ENCODE measurements at places on chromosomes 5 and 9.

DNA sequence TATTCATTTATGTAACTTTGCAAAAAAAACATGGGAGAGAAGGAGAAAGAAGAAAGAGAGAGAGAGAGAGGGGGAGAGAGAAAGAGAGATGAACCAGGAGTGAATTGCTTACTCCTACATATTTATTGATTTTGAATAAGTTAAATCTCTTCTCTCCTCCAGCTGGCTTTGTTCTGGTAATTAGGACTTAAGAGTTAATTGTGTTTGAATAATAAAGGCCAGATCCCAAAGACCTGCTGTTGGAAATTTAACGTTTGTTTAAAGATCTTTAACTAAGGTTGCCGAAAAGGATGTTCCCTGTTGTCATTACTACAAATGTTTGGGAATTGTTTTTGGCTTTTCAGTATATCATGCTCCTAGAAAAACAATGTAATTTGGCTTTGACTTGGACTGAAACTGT lies 473.0 kb downstream of the TUSC1 start:
- DNase-seq, result no peak

- DNase-seq, result no peak
Measured at GRCh38 chr9:88567870-88568269, 32.9 kb downstream of the NXNL2 start.

DNA sequence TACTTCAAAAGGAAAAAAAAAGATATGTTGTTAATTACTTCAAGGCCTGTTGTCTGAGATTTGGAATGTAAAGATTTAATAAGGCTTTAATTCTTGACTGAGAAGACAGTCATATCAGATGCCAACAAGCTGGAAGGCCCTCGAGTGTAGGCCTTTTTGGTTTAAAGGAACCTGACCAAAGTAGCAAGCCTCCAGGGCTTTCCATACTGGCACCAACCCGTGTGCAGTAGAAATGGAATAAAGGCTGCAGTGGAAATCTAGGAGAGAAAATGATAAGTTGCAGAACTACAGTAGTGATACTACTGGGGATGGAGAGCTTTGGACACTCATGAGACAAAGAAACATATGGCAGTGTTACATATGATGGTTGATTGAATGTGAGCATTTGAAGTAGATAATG lies 358.0 kb downstream of the TAF11L14 start:
- no peak for DNase-seq

DNA sequence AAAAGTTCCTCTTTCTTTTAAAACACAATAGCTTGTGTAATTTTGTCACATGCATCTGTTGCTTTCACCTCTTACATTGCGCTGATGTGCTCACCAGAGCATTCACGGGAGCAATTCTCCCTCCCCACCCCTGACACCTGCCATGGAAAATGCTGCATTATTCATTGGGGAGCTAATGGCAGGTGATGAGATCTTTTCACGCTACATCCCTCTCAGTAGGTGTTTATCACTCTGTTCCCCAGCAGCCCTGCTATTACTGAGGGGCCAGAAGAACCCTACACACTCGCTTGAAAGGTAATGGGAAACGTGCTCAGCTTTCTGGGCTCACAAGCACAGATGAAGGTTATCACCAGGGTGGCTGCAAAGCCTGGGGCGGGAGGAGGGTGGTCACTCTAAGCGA lies 398.0 kb downstream of the PSAT1 start:
- no peak for DNase-seq

GRCh38 chr9:6901180-6901579 lies 143.4 kb downstream of the KDM4C start:
- no peak for DNase-seq

DNA sequence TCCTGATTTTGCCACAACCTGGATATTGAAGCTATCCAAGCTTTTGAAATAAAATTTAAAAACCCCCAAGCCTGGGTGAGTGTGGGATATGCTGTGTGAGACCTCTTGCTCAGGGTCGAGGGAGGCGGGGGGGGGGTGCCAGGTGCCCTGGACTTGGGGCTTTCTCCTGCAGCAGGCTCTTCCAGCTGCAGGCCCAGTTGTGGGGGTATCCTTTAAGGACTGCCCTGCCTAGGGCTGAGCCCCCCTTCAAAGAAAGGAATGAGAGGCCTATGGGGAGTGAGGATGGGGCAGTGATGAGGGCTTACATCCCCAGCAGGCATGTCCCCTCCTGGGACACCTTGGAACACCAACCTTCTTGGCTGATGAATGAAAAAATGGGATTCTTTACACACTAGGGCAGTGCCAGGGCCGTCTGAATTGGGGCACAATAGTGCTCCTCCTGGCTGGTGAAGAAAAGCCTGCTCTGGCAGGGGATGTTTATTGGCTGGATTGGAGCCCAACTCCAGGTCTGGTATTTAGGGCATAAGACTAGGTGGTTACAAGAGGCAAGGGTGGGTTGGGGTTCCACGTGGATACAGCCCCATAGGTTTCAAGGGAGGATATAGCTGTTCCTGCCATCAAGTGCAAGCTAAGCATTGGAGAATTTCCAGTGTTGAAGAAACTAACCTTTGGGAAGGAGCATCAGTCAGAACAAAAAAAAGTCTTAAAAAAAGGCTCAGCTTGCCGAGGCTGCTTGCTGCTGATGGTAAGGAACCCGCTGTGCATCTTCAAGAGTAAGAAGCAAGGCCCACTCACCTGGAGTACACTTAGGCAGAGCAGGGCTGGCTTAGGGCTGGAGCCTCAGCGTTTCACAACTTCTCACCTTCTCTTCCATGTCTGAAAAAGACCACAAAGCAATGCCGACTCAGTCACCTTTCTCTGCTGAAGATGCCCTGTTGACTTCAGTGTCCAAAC lies 7.0 kb downstream of the HNRNPAB start:
- no peak for DNase-seq

- no peak for DNase-seq
Measured at GRCh38 chr5:172002840-172003512, 3.5 kb downstream of the FBXW11 start.

- DNase-seq, result no peak
Measured at GRCh38 chr5:73822989-73823339, 197.0 kb downstream of the ARHGEF28 start.

GRCh38 chr9:110952540-110952859 lies 85.8 kb downstream of the LPAR1 start:
- DNase-seq, result no peak

GRCh38 chr9:89432986-89433530 lies 64.9 kb downstream of the SEMA4D start:
- DNase-seq, result no peak

- no peak for DNase-seq
Measured at GRCh38 chr5:181187500-181188213, 17.3 kb downstream of the TRIM7 start.

GRCh38 chr5:20470997-20471396 lies 483.0 kb upstream of the CDH18 start:
- DNase-seq, result no peak

DNA sequence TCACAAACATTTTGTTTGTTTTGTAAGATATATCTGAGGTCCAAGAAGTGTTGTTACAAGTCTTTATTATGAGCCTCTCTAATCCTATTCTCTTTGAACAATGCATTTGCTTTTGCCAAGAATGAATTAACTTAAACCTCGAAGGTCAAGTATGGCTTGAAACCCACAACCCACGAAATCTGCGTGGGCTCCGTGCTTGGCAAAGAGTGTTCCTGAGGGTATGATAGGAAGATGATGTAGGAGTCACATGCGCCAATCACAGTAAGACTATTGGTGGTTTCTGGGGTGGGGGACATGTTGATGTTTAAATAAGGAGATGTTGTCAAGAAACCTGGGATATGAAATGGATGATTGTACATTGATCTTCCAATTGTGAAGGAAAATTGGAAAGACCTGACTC lies 330.8 kb upstream of the RFX3 start:
- DNase-seq, result no peak

DNA sequence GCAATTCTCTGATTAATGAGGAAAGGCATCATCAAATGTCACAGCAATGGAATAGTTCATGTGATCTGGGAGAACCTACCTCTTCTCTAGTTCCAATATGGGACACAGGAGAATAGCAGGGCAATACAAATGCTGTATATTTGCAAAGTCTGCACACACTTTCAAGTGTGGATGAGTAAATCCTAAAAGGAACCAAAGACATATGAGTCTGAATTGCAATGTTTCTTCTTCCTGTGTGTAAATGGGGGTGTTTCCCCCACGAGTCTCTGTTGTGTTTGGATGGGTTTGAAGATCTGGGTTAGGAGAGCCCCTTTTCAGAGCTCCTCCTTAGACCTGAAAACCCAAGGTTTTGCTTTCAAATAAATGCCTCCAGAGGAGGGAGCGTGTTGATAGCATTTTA lies 26.9 kb downstream of the SLC46A2 start:
- DNase-seq, result no peak

GRCh38 chr9:7293091-7293490 lies 506.5 kb downstream of the DMAC1 start:
- DNase-seq, result no peak

- no peak for DNase-seq
Measured at GRCh38 chr5:74636149-74636548, 4.4 kb downstream of the ENC1 start.

DNA sequence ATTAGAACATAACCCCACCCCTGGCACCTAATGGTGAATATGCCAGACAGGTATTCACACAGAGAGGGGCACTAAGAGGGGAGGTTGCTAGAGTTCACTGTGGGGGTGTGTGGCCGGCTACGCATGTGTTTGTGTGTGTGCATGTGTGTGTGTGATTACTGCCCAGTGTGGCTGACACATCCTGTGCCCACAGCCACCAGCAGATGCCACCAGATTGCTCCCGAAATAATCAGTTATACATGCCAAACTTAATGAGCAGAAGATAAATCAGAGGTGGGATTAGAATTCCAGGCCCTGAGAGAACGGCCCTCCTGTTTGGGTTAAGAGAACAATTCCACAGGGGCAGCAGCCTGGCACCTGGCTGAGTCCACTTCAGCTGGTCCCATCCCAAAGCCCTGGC lies 91.8 kb upstream of the TBCA start:
- DNase-seq, result no peak

DNA sequence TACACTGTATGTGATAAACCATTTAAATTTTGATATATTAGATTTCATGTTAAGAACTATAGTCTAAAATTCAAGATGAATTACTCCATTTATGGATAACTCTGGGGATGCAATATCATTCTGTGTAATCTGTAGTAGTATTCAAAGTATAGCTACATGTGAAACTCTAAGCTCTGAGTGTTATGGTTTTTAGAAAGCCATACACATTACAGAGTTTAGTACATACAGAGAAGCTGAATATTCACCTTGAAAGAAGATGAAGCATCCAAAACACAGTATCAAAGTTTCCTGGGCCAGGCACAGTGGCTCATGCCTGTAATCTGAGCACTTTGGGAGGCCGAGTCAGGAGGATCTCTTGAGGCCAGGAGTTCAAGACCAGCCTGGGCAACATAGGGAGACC lies 25.0 kb downstream of the ABHD17B start:
- no peak for DNase-seq

- no peak for DNase-seq
Measured at GRCh38 chr5:4989118-4989517, 151.0 kb upstream of the ADAMTS16 start.

GRCh38 chr9:108698801-108699200 lies 157.0 kb downstream of the ACTL7B start:
- no peak for DNase-seq

GRCh38 chr9:129486756-129487657 lies 133.9 kb downstream of the C9orf50 start:
- DNase-seq, result no peak

- DNase-seq, result no peak
Measured at GRCh38 chr5:118988866-118989180, 476 bp upstream of the DTWD2 start.

- no peak for DNase-seq
Measured at GRCh38 chr5:151154931-151155774, 2.4 kb downstream of the ANXA6 start.

DNA sequence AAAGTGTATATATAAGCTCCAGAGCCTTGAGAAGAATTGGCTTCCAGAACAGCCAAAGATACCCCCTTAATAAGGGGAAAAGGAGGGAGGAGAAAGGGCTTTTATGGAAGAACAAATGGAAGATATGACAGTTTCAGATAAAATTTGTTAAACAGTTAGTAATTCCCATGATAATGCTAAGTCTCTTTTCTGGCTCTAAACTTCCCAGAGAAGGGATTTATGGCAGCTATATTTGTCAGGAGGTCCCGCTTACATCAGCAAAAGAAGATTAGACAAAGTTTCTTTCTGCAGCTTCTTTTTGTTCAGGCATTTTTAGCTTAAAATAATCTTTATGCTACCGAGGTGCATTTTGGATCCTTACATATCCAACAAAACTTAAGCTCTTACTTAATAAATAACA lies 14.3 kb upstream of the SLC36A3 start:
- DNase-seq, result no peak

- no peak for DNase-seq
Measured at GRCh38 chr5:126801174-126801991, 24.4 kb downstream of the LMNB1 start.

GRCh38 chr9:134438195-134438788 lies 112.0 kb downstream of the RXRA start:
- no peak for DNase-seq

- no peak for DNase-seq
Measured at GRCh38 chr9:27194401-27195091, 85.5 kb downstream of the TEK start.

- DNase-seq, result no peak
Measured at GRCh38 chr5:669111-669841, 23.9 kb downstream of the TPPP start.

GRCh38 chr5:31270396-31270795 lies 76.9 kb downstream of the CDH6 start:
- no peak for DNase-seq

- DNase-seq, result no peak
Measured at GRCh38 chr5:73946919-73947602, 321.1 kb downstream of the ARHGEF28 start.

DNA sequence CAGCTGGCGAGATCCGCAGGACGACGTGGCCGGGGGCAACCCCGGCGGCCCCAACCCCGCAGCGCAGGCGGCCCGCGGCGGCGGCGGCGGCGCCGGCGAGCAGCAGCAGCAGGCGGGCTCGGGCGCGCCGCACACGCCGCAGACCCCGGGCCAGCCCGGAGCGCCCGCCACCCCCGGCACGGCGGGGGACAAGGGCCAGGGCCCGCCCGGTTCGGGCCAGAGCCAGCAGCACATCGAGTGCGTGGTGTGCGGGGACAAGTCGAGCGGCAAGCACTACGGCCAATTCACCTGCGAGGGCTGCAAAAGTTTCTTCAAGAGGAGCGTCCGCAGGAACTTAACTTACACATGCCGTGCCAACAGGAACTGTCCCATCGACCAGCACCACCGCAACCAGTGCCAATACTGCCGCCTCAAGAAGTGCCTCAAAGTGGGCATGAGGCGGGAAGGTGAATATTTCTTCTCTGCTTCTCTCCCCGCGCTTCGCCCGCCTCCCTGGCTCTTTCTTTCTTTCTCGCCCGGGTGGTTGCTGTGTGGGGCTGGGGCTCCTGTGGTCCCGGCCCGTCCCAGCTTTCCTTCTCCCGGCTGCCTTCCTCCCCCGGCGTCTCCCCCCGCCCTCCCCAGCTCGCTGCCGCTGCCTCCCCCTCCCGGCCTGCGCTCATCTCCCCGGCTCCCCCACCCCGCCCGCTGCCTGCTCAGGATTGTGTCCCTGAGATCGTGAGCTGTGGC lies 2.2 kb downstream of the NR2F1 start:
- no peak for DNase-seq

- no peak for DNase-seq
Measured at GRCh38 chr9:123716339-123716945, 213.5 kb downstream of the DENND1A start.

- DNase-seq, result no peak
Measured at GRCh38 chr5:176850371-176851245, 40.2 kb downstream of the UNC5A start.

- no peak for DNase-seq
Measured at GRCh38 chr5:127586811-127587210, 62.1 kb upstream of the CTXN3 start.

- DNase-seq, result no peak
Measured at GRCh38 chr5:1318659-1319251, 23.9 kb upstream of the TERT start.
